ENCODE measurements at places on chromosomes 13 and 19. TPM values are rescaled to one million over a fixed set of nuclear protein-coding genes. Genes with fewer than 3 reads are reported as not detected.
A peak's percentile ranks its signal among the peaks of the same experiment; 100 is the strongest.

GRCh38 chr19:56840451-56841192, at the start of the genes PEG3 and ZIM2:
TSS of gene PEG3 (minus strand) at chr19:56840726. CDS start at chr19:56824655, 16,071 bp downstream.
TSS of gene ZIM2 (minus strand) at chr19:56840726. CDS start at chr19:56824277, 16,449 bp downstream.
- peaks cover 5% of the 10 kb centered on the region for H3K4me1 ChIP-seq
- H3K27me3 ChIP-seq = no peaks in the 10 kb centered on the region
- peak within 1 kb of the TSS; percentile 46 for H3K4me3 ChIP-seq
- no peaks in the 10 kb centered on the region for H3K36me3 ChIP-seq
- peak; percentile 77 for DNase-seq

GRCh38 chr19:7349231-7349591, 474 bp downstream of the ARHGEF18 start:
- H3K27ac ChIP-seq = no peak overlapping the region
- DNase-seq = no peak
- no peaks in the 10 kb centered on the region for H3K36me3 ChIP-seq
- H3K27me3 ChIP-seq = no peaks in the 10 kb centered on the region

DNA sequence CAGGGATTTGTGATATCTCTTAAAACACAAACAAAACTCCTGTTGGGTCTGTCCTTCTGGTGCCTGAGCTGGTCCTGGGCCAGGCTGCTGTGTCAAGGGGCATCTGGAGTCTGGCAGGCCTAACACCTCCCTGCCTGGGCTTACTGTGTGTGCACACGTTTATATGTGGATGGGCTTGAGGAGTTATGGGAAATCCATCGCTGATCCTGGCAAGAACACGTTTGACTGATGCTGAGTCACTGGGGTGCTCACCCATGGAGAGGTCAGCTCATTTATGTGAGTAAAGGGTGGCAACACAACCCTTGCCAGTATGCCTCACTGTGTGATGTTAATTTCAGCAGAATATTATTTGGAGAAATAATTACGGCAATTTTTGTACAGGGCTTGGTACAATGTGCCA, 44.5 kb upstream of the PCDH8 start:
- no peak overlapping the region for H3K27ac ChIP-seq
- DNase-seq = no peak
- H3K4me3 ChIP-seq = no peak overlapping the region
- no peaks in the 10 kb centered on the region for H3K36me3 ChIP-seq
- no peaks in the 10 kb centered on the region for H3K27me3 ChIP-seq

DNA sequence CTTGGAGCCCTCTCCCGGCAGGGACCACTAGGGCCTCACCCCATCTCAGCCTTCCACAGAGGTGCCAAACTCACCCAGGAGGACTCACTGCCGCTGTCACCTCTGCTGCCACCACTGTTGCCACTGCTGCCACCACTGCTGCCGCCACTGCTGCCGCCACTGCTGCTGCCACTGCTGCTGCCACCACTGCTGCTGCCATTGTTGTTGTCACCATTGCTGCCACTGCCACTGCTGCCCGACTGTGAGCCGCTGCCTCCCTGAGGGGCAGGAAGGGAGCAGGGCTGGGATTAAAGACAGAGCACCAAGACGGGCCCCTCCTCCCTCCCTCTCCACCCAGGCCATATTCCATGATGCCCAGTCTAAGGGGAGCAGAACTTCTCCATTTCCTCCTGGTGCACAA, 2.1 kb downstream of the DMKN start:
- H3K4me1 ChIP-seq = peaks cover 16% of the 10 kb centered on the region
- H3K4me3 ChIP-seq = no peak overlapping the region
- H3K36me3 ChIP-seq = no peaks in the 10 kb centered on the region
- no peaks in the 10 kb centered on the region for H3K27me3 ChIP-seq
- DNase-seq = no peak

- no peak overlapping the region for H3K27ac ChIP-seq
Observed at GRCh38 chr19:3278294-3278693, 53.8 kb downstream of the CELF5 start.

SSC5D gene
- 3.3 TPM for total RNA-seq

LRP3 gene
- total RNA-seq = 22.2 TPM

CEACAM7 gene
- not detected for total RNA-seq

GRIN3B gene
- total RNA-seq = not detected

ZNF439 gene
- total RNA-seq = 2.6 TPM
